ENCODE measurements at places on chromosomes 3 and 15.

DNA sequence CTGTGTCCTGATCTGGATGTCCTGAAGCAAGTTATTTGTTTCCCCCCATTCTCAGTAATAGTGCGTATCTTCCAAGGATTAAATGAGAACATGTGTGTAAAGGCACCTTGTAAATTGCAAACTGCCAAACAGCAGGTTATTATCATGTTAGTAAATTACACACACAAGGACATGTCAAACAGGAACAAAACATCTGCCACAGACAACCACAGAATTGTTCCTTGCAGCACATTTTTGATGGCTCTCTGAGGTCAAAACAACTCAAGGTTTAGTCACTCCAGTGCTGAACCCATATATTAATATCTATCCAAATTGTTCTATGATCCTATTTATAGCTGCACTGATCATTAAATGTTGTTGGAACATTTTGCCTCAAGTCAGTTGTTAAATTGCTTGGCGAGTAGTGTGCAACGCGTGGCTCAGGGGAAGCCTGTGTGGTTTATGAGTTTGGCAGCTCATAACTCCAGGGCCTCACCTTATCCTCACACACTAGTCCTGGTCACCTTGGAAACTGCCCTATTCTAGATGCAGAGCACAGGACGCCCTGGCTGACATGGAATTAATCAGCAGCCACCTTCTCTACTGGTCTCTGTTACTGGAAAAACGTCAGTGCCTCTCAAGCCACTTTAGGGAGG lies 46.3 kb upstream of the CDV3 start:
- DNase-seq = no peak

DNA sequence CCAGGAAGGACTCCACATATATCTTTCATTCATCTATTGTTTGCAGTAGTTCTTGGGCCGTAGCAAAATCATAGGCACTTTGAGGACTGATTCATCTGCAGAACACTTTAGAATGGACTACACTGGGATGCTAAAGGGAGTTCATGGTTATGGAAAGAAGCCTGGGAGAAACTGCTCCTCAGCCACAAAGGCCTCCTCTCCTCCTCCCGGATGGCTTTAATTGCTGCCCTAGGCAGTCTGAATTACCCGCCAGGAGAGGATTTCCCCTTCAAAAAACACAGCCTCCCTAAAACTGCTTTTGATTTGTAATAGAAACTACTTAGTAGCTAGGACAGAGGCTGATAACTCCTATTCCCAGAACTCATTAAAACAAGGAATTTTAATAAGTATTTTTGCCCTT lies 4.6 kb downstream of the TMEM266 start:
- DNase-seq = no peak

DNA sequence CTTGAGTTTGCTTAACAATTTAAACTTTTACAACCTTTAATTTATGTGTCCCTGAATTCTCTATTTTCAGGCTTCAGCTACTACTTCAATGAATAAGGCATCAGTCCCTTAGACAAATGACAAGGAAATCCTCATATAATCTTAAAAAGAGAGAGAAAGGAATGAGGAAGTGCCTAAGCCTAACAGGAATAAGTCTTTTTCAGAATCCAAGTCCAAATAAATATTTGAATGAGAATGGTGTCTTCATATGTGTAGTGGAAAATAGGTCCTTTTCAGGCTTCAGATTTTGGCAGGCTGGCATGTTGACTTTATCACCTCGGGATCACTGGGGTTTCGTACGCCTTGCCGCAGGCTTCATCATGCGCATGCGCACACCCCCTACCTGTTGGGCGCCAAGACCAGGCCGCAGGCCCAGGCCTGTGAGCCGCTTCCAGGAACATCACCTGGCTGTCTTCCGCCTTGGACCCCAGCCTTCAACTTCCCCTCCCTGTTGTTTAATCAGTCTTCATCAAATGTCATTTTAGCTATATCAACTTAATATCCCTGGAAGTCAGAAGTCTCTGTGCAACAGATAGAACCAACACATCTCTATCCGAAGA lies 334.5 kb downstream of the SOX2 start:
- DNase-seq = no peak

DNA sequence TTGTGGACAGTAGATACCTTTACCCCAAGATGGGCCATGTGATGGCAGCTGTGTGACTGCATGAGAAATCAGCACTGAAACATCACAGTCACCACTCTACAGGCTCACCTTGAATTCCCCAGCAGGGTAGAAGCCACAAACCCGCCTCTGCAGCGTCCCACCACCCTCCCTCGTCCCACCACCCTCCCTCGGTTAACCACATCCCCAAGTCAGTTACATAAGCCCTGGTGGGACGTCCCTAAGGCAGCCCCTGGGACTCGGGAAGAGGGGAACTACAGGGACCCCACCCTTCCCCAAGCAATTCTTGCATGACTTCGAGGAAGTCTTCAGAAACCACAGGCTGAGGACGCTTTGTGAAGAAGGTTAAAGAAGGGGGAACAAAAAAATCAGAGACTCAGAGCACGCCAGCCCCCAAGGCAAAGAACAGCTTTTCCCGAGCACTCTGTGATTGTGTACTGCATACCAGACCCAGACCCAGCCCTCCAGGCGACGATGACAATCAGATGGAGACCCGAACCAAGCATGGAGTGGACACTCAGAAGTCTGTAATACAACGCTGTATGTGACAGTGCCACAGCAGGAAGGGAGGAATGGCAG lies 60.5 kb downstream of the SH3BP5 start:
- peak; percentile 58 for DNase-seq

- no peak for DNase-seq
Measured at GRCh38 chr3:16412192-16412800, 101.2 kb downstream of the RFTN1 start.

- no peak for DNase-seq
Measured at GRCh38 chr3:126758026-126758425, 54.0 kb downstream of the CHCHD6 start.

Measured in KG1 (cell line).